ENCODE measurements at places on chromosomes 11 and 22.
A peak's percentile ranks its signal among the peaks of the same experiment; 100 is the strongest.

GRCh38 chr22:39292561-39293074, 26.8 kb downstream of the RPL3 start:
- DNase-seq, result peak; percentile 39

GRCh38 chr11:123040111-123040432, 21.9 kb downstream of the HSPA8 start:
- DNase-seq, result no peak

GRCh38 chr22:49934160-49934890, 15.9 kb downstream of the CRELD2 start:
- no peak for DNase-seq

DNA sequence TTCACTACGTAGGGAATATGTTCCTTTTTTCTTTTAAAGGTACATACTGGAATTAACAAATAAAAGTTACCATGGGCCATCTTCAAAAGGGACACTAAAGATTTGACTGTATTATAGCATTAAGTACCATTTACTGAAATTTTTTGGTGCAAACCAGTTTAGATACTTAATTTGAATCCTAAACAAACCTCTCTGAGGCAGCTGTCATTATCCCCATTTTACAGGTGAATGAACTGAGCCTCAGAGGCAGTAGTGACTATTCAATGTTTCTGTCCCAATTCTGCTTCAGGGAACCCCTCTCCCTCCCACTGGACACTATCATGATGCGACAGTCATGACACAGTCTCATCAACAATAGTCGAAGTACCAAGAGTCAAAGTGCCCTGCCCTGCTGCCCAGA, 76.2 kb upstream of the PHF21A start:
- no peak for DNase-seq

DNA sequence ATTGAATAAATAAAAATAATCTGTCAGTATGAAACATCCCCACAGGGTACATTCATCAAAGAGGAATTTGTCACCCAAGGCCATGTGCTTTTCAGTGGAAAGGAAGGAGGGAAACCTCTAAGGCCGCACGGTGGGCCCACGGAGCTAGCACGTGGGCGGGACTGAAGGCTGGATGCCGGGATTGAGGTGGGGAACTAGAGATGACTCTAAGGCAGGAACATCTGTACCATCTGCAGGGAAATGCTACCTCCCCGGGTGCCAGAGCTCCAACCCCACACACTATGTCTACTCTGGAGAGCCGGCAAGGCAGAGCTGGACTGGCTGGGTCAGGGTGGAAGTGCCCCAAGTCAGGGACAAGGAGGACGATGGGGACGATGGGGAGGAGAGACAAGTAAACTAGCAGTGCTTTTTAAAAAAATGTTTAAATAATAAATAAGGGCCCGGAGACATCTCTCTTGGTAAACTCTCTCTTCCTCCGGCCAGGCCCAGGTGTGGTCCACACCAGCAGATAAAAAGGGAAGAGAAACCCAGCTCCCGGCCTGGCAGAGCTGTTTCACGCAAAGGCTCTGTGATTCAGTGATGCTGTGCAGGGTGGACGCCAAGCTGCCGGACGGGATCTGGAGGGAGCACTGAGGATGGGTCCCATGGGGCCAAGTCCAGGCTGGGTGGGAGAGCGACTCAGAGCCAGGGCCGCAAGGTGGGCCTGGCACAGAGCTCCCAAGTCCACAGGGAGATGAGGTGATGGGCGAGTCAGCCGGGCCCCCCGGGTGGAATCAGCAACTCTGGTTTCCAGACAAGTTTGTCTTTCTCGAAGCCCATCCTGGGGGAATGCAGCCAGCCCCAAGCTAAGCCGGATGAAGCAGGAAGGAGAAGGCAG, 5.8 kb downstream of the LIF start:
- no peak for DNase-seq

GRCh38 chr11:76335842-76336241, 45.1 kb downstream of the THAP12 start:
- no peak for DNase-seq

DNA sequence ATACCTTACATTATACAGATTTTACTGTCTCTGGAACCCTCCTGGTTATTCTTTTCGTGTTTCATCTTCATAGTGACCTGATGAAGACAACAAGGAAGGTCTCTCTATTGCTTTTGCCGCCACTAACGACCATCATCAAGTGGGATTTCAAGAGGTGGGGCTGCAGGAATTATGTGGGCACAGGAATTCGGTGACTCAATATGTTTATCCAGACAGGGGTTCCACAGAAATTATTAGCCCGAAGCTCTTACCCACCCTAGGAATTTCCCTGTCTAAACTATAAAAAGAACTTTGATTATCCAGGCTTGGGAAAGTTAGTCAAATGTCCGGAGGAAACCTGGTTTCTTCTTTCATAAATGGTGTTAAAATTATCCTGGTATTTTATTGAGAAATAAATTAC, 566.8 kb upstream of the TENM4 start:
- no peak for DNase-seq

GRCh38 chr22:40314041-40314440, 32.3 kb upstream of the ADSL start:
- no peak for DNase-seq

- no peak for DNase-seq
Measured at GRCh38 chr11:123586568-123586967, 67.9 kb downstream of the SCN3B start.

GRCh38 chr11:107777110-107777509, 65.3 kb upstream of the SLN start:
- DNase-seq, result no peak

DNA sequence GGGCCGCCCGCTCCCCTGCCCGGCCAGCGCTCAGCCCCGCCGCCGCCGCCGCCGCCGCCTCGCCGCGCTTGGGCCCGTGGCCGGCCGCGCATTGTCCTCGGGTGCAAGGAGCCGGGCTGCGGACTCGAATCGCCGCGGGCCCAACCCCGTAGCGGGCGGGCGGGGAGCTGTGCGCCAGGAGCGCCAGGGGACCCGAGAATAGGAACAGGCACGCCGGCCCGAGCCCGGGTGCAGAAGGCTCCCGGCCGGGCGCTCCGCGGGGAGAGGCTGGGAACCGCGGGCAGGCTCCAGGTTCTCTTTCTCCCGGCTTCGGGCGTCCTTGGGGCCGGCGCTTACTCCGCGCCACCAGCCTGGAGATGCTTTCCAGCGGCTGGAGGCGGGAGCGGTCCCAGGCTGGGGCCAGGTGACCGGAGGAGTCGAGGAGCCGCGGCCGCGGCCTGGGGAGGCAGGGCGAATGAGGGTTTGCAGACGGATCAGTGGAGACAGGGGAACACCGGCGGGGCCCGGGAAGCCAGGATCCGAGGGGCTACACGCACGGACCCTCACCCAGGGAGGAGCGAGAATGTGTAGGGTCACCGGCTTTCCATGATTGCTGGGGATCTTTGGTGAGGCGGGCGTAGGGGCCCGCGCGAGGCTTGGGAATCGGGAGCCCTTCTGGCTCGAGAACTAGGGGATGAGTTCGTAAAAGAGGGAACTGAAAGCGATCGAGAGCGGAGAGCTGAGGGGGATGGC, 726 bp downstream of the PKNOX2 start:
- DNase-seq, result peak; percentile 35
